ENCODE measurements at places on chromosomes 7 and 10. TPM values are rescaled to one million over a fixed set of nuclear protein-coding genes. Genes with fewer than 3 reads are reported as not detected.

- DNase-seq = no peak
Observed at GRCh38 chr7:107125475-107125874, 43.3 kb upstream of the HBP1 start.

DNA sequence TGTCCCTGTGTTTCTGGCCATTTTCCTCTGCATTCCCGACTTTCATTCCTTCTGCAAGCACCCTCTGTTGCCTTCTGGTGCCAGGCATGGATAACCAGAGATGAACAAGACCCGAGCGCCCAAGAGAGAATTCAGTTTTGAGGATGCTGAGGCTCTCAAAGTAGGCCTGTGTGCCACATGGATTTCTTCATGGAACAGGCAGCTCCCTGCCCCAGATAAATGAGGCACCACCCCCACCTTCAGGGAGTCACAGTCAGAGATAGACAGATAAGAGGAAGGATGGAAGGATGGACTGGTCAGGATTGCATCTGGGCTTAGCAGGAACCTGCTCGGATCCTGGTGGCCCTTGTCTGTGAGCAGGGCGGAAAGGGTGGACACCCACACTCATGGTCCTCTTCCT, 49.4 kb downstream of the ADCYAP1R1 start:
- DNase-seq = no peak

GRCh38 chr7:150983893-150984368, 5.8 kb upstream of the KCNH2 start:
- DNase-seq = no peak

DNA sequence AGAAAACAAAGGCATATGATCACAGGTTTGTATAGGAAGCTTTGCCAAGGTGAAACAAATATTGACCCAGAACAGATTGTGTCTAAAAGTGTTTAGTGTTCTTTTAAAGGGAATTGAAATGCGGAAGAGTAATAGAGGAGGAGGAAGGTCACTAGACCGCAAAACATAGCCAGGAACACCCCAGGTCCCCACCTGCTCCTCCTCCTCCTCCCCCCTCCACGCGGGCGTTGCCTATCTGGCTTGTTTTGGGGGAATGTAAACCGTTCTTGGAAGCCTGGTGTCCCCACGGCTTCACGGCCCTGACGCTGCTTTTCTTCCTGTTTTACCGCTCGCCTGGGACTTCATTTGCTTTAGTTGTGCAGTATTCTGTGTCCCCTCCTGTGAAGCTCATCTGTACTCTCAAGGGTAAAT, 81.0 kb upstream of the PFKP start:
- no peak for DNase-seq

The EPHA1 gene
- total RNA-seq = not detected

DNA sequence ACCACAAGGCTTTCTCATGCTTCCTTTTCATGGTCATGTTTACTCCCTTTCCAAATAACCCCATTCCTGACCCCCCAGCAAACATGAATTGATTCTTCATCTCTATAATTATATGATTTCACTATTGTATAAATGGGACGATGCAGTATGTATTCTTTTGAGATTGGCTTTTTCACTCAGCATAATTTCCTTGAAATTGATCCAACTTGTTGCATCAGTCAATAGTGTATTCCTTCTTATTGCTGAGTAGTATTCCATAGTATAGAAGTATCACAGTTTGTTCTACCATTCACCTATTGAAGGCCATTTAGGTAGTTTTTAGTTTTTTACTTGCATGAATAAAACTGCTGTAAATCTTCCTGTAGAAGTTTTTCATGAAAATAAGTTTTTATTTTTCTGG, 264.7 kb downstream of the BAMBI start:
- no peak for DNase-seq

DNA sequence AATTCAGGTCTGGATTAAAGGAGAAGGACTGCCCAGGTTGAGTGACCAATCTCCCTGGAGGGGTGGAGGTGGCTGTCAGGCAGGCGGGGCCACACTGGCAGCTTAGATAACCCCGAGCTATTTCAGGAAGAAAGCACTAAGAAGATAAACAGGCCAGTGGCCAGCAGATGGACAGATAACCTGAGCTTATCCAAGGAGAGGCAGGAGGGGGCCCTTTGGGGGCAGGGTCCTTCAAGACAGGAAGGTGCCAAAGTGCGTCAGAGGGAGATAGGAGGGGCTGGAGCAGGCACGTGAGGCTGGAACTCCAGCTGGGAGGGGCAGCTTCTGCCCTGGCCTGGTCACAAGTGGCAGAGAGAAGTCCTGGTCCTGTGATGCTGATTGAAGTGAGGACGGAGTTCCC, 29.8 kb upstream of the PODXL start:
- no peak for DNase-seq

The SKIDA1 gene
- 3.7 TPM for total RNA-seq

GRCh38 chr7:34138483-34138882, 233.1 kb downstream of the BMPER start:
- DNase-seq = no peak

DNA sequence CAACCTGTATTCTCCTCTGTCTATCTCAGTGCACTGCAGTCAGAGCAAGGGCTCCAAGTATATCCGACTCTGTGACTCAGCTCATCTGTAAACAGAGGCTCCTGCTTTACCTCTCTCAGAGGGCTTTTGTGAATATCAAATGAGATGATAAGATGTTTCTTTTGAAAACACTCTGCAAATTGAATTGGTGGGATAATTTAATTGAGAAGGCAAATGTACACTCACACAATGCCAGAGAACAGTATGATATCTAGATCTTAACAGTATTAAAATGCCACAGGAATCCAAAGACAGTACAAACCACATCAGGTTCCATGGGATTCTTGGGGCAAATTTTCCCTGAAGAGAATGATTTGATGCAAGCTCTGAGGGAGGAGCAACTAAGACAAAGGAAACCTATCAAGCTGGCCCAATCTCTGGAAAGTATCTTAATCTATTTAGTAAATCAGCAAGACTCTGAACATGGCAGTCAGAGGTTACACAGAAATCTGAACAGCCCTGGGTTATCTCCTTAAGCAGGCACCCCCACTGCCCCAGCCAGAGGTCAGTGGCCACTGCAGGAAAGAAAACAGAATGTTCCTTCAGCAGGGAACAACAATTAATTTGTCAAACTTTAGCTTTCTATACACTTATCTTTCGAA, 45.9 kb downstream of the DOCK4 start:
- no peak for DNase-seq

The LAMB1 gene
- 29.3 TPM for total RNA-seq

DNA sequence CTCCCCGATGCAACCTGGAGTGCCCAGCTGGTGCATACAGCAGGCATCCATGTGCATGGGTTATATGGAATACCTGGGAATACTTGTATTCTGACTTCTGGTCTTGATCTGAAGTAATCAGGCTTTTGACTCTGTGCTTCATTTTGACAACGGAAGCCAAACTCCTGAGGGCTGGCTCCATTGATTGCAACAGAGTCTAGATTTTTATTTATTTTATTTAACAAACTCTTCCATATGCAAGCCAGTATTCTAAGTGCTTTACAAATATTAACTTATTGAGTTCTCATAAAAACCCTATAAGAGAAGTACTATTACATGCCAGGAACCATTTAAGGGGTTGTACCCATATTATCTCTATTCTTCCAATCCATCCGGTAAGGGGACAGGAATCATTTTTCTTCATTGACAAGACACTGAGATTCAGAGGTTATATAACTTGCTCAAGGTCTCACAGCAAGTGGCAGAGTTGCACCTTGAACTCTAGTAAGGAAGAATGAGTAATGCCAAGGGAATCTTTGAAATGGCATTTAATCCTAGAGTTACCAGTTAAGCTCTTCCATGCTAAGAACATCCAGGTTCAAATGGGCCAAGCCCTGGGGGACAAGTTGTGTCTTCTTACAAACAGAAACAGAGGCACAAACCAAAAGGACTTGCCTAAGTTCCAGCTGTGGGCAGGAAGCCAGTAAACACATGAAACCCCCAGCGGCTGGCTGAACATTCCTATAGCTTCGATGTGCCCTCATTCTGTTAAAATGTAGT, 241.0 kb downstream of the WDR11 start:
- no peak for DNase-seq

DNA sequence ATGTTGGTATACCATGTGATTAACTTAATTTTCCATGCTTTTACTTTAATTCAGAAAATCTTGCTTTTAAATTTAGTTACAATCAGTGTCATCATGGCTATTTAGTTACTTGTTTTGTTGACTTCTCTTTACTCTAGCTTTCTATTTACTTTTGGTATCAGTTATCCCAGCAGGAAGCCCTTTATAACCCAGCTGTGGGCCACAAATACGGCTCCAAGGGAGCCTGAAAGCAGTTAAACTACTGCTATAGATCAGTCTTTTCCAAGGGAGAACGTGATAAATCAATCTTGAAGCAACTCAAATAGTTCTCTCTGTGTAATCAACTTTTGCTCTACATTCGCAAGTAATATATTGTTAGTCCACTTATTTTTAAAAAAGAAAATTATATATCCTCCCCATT, 287.4 kb downstream of the CACNA2D1 start:
- no peak for DNase-seq

DNA sequence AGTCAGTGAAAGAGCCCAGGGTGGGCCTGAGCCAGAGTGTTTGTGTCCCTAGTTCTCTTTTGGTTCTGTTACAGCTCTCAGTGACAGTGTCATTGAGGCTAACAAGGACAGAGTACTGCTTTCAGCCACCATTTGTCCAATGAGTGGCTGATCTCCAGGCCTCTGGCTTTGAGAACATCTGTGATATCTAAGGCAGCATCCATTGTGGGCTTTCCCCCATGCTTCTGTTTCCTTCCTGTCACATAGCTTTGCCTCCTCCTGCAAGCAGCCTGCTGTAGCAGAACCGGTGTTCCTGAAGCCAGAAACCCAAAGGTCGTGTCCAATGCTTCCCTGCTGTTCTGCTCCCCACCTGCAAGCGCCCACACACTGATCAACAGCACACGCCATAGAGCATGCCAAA, 68.4 kb downstream of the IKZF1 start:
- DNase-seq = no peak

- no peak for DNase-seq
Observed at GRCh38 chr7:5656233-5656632, 125.2 kb downstream of the RNF216 start.

GRCh38 chr10:11177381-11177780, 159.7 kb downstream of the CELF2 start:
- DNase-seq = no peak

DNA sequence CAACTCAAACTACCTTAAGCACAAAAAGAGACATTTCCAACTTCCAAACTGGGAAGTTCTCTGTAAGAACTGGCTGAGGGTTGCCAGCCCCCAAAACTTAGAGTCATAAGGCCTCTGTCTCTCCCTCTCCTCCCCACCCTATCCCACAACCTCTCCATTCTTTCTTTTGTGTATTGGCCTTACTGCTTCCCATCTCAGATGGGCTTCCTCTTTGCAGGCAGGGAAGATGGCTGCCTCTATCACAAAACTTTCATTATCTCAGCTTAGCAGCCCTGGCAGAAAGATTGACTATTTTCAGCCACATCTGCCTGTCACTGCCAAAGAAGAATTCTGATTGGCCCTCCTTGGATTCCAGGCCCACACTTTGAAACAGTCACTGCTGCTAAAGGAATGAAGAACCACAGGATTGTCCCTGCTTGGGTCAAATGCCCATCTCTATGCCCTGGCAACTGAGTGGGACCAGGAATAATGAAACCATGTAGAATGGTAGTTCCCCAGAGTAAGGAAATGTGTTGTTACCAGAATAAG, 58.0 kb upstream of the PRKAR2B start:
- no peak for DNase-seq

The PTPRN2 gene
- 11.1 TPM for total RNA-seq

- no peak for DNase-seq
Observed at GRCh38 chr7:44196450-44196872, 4.3 kb upstream of the YKT6 start.

- no peak for DNase-seq
Observed at GRCh38 chr7:21140622-21141021, 287.3 kb upstream of the SP4 start.

The CPA1 gene
- 32.4 TPM for total RNA-seq

The SFRP4 gene
- 88.0 TPM for total RNA-seq
